D341Med (cell line): ENCODE measurements at places on chromosomes 11 and 22.

- DNase-seq, result peak; percentile 54
Measured at GRCh38 chr11:119369132-119369925, 12.2 kb downstream of the USP2 start.

DNA sequence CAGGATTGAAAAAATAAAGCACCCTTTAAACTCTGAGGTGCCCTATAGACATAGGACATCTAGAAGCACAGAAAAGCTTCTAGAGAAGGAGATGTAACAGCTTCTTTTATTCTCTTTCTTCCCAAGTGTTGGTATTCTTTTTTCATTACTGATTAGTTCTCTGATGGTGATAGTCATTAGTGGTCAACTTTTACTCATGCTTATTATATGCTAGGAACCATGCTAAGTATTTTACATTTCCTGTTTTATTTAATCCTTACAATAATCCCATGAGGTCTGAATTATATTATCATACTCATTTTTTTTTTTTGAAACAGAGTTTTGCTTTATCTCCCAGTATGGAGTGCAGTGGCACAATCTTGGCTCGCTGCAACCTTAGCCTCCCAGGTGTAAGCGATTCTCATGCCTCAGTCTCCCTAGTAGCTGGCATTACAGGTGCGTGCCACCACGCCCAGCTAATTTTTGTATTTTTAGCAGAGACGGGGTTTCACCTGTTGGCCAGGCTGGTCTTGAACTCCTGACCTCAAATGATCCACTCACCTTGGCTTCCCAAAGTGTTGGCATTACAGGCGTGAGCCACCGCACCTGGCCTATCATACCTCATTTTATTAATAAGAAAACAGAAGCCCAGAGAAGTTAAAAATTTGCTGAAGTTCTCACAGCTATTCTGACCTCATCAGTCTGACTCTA is 3.0 kb downstream of the C11orf52 start:
- DNase-seq, result no peak

GRCh38 chr11:20861322-20861721 is 191.9 kb downstream of the NELL1 start:
- DNase-seq, result no peak

DNA sequence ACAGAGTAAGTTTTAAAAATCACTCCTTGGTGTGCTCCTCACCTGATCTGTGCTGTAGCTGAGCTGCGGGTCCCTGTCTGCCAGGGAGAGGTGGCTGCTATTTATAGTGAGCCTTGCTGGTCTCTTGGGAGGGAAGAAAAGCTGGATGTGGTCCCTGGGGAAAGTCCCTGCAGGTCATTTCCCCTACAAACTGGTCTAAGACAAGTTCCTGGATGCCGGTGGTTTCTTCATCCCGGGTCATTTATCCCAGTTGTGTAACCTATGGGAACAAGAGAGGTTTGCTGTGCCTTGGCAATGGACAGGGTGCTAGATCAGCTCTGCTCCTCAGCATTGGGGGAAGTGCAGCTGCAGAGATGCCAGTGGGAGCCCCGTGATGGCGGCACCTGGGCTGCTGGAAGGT is at the start of gene SAA2:
Gene SAA2, minus strand, starts transcription at position 108 of the 400 bp plus-strand sequence. CDS start 657 bp downstream, outside the sequence.
- DNase-seq, result no peak

DNA sequence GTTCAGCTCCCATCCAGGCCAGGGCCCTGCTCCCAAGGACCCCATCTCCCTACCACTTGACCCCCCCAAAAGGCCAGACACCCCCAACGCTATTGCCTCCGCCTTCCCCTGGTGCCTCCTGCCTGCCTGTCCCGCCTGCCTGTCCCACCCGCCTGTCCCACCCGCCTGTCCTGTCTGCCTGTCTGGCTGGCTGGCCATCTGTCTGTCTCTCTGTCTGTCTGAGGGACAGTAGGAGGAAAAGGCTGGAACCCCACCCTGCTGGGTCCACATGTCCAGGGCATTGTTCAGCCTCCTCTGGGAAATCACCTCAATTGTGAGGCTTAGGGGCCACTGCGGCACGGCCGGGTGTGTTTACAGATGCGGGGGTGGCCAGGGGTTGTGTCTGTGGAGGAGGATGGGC is 25.3 kb upstream of the CBX7 start:
- no peak for DNase-seq

GRCh38 chr11:8786933-8787332 is 104.3 kb downstream of the RPL27A start:
- no peak for DNase-seq

- DNase-seq, result peak; percentile 62
Measured at GRCh38 chr22:22408731-22409696, 99.5 kb downstream of the ZNF280B start.

DNA sequence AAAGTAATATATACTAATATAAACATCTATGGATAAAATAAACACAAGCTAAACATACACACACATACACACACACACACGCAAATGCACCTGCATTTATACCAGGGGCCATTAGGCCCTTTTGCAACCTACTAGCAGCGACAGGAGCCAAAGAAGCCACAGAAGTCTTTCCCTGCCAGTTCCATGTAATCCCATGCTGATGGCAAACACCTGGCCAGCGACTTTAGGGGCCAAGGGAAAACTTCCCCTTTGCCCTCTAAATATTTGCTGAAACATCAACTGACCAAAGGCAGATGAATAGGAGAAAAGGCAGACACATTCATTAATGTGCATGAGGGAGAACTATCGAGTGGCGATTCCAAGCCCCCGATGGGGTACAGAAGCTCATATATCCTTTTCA is 14.8 kb upstream of the P2RY2 start:
- no peak for DNase-seq

DNA sequence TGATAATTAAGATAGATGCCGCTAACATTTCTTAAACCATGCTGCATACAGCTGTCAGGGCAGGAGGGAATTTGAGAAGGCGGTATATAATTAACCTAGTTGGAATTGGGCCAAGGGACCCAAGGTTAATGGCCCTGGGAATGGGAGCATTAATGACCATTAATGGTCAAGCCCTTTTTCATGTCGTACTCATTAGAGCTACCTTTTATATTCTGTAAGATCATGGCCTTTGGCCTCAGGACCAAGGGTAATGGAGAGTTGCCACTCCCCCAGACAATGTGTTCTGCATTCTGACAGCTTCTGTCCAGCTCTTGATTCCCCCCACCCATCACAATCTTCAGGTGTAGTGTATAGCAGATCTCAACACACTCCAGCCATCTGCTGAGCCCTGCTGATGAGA is 111.6 kb downstream of the NTM start:
- DNase-seq, result no peak

- no peak for DNase-seq
Measured at GRCh38 chr22:29049655-29050263, 11.9 kb downstream of the C22orf31 start.

GRCh38 chr11:121235057-121235456 is 57.5 kb upstream of the SC5D start:
- no peak for DNase-seq

GRCh38 chr11:117983163-117983475 is 3.1 kb upstream of the IL10RA start:
- DNase-seq, result no peak
